LHCN-M2 (cell line): ENCODE measurements at places on chromosomes 4 and X. TPM values are rescaled to one million over a fixed set of nuclear protein-coding genes. Genes with fewer than 3 reads are reported as not detected.

RBM47 gene
- total RNA-seq = 0.06 and 0.17 TPM in 2 replicates

SCML2 gene
- 4.2 and 5.6 TPM in 2 replicates for total RNA-seq

DUSP21 gene
- total RNA-seq = not detected in 2 replicates

NAT8L gene
- total RNA-seq = 0.90 and 0.98 TPM in 2 replicates

TMPRSS11A gene
- not detected in 2 replicates for total RNA-seq

F8A2 gene
- not detected in 2 replicates for total RNA-seq

TRMT44 gene
- total RNA-seq = 12.6 and 14.9 TPM in 2 replicates

SMIM10 gene
- 6.4 and 7.4 TPM in 2 replicates for total RNA-seq
